ENCODE measurements at places on chromosomes 13 and 19. TPM values are rescaled to one million over a fixed set of nuclear protein-coding genes. Genes with fewer than 3 reads are reported as not detected.

The ZNF682 gene
- 1.3 TPM for total RNA-seq

The GPR18 gene
- total RNA-seq = not detected

The CACNG7 gene
- total RNA-seq = not detected

The PDX1 gene
- 14.1 TPM for total RNA-seq

The AP1M2 gene
- 32.2 TPM for total RNA-seq

The KLF1 gene
- total RNA-seq = 0.12 TPM

The ERICH6B gene
- total RNA-seq = not detected

The SCGB2B2 gene
- total RNA-seq = 0.97 TPM

The ZNF723 gene
- total RNA-seq = not detected

DNA sequence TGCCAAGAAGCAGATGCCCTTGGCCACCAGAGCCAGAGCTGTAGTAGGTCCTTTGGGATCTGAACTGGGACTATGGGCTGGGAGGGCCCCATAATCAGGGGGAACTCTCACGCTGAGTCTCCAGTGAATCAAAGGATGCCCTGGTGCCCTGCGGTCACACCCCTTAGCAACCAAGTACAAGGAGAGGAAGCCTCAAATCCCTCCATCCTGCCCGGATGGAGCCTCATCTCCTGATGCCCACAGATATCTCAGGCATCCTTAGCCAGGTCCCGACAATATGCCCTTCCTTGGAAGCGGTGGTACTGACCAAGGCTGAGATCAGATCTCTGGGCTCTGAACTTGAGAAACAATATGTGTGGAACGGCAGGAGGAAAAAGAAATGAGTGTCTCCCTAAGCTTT is 1.7 kb downstream of the PLEKHA4 start:
- no peaks in the 10 kb centered on the region for H3K4me1 ChIP-seq
- H3K27ac ChIP-seq = no peak overlapping the region

DNA sequence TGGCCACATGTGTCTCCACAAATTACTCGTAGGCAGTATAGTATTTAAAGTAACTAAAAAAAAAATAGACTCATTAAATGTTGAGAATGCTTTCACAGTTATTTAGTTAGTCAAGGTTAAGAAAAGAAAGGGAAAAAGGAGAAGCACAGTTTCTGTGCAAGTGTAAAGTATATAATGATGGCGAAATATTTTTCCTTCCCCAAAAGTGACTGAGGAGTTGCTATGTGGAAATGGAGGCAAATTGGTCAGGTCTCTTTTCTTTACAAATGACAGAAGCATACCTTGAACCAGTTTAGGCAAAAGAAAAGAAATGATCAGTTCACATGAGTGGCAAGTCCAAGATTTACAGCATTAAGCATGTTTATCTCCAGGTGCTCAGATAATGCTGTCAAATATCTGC is 18.0 kb downstream of the CSNK1A1L start:
- no peaks in the 10 kb centered on the region for H3K4me1 ChIP-seq
- H3K27me3 ChIP-seq = no peaks in the 10 kb centered on the region
- H3K36me3 ChIP-seq = no peaks in the 10 kb centered on the region
- H3K4me3 ChIP-seq = no peak overlapping the region

DNA sequence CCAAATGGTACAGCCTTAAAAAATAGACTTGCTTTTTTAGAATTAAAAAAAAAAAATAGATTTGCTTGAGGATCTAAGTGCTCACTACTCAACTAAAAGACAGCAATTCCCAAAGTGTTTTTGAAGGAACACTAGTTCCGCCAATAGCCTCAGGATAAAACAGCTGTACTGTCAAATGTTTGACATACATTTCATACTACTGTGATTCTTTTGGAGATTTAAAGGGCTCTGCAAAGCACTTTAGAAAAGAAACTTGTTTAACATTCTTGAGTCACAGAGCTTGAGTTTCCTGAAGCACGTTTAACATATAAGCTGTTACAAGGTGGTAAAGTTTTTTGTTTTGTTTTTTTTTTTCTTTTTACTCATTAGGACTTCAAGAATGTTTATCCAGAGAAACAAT is 23.1 kb upstream of the KLF5 start:
- H3K4me1 ChIP-seq = peaks cover 14% of the 10 kb centered on the region
- no peak overlapping the region for H3K27ac ChIP-seq
- DNase-seq = no peak
- no peaks in the 10 kb centered on the region for H3K27me3 ChIP-seq
- no peak overlapping the region for H3K4me3 ChIP-seq

DNA sequence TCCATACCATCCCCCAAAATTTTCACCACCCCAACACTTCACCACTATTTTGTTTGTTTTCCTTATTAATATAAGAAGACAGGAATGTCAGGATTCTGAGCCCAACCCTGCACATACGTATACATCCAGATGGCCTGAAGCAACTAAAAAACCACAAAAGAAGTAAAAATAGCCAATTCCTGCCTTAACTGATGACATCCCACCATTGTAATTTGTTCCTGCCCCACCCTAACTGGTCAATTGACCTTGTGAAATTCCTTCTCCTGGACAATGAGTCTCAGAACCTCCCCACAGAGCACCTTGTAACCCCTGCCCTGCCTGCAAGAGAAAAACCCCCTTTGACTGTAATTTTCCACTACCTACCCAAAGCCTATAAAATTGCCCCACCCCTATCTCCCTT is 132.5 kb downstream of the ZNF675 start:
- H3K36me3 ChIP-seq = no peaks in the 10 kb centered on the region
- no peaks in the 10 kb centered on the region for H3K27me3 ChIP-seq
- H3K27ac ChIP-seq = no peak overlapping the region
- no peak overlapping the region for H3K4me3 ChIP-seq

DNA sequence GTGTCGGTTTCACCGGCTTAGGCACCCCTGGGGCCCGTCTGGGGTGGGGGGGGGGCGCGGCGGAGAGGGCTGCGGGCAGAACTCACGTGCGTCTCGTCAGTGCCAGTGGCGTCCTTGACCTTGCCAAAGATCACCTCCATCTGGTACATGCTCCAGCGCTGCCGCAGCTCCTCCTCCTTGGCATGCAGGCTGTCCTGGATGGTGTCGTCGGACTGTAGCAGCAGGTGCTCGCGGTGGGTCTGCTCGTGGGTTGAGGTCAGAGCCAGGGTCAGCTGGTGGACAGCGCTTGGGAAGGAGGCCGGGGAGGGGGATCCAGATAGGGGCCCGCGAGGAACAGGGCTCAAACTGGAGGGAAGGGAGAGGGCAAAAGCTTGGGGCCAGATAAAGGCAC is 4.7 kb upstream of the RGL3 start:
- no peak for DNase-seq
- H3K4me1 ChIP-seq = no peaks in the 10 kb centered on the region
- no peak overlapping the region for H3K4me3 ChIP-seq
- H3K27me3 ChIP-seq = no peaks in the 10 kb centered on the region
- H3K36me3 ChIP-seq = no peaks in the 10 kb centered on the region

- no peak for DNase-seq
- H3K27ac ChIP-seq = no peak overlapping the region
- no peaks in the 10 kb centered on the region for H3K27me3 ChIP-seq
- no peaks in the 10 kb centered on the region for H3K36me3 ChIP-seq
- H3K4me3 ChIP-seq = no peak overlapping the region
- no peaks in the 10 kb centered on the region for H3K4me1 ChIP-seq
These were observed 79.3 kb upstream of the GPC6 start for GRCh38 chr13:93147298-93147645.

DNA sequence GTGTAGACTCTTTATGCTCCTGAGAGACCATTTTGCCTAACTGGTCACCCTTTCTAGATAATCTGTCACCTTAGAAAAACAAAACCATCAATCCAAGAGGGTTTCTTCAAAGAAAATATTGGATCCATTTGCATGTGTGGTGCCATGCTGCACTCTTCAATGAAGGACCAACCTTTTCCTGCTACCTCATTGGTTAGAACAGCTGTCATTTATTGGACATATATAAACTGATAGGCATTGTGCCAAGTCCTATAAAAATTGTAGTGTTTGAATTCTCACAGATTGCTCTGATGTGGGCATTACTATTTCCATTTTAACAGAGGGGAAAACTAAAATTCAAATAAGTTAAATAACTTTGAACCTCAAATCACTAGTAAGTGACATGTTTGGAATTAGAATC is 333.2 kb downstream of the MYO16 start:
- no peaks in the 10 kb centered on the region for H3K27me3 ChIP-seq
- H3K36me3 ChIP-seq = no peaks in the 10 kb centered on the region
- no peaks in the 10 kb centered on the region for H3K4me1 ChIP-seq

GRCh38 chr13:65470781-65471180 is 1759.4 kb downstream of the PCDH9 start:
- no peak for DNase-seq
- H3K36me3 ChIP-seq = no peaks in the 10 kb centered on the region
- no peak overlapping the region for H3K27ac ChIP-seq
- H3K4me1 ChIP-seq = no peaks in the 10 kb centered on the region
- no peak overlapping the region for H3K4me3 ChIP-seq
- H3K27me3 ChIP-seq = no peaks in the 10 kb centered on the region

DNA sequence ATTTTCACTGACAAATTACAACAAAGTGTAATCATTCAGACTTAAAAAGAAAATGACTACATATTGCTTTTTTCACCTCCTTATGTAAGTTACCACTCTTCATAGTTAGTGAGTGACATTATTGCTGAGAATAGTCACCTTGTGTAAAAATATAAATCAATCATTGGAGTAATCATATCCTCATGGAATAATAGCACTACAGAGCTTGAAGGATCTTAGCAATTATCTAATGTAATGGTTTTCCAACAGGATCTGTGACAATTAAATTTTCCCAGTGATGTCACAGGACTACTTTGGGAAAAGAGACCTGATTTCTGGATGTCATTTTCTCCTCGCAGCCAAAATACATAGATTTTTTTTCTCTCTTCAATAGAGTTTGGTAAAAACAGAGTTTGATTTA is 833.0 kb upstream of the PCDH9 start:
- no peaks in the 10 kb centered on the region for H3K4me1 ChIP-seq
- H3K27ac ChIP-seq = no peak overlapping the region

DNA sequence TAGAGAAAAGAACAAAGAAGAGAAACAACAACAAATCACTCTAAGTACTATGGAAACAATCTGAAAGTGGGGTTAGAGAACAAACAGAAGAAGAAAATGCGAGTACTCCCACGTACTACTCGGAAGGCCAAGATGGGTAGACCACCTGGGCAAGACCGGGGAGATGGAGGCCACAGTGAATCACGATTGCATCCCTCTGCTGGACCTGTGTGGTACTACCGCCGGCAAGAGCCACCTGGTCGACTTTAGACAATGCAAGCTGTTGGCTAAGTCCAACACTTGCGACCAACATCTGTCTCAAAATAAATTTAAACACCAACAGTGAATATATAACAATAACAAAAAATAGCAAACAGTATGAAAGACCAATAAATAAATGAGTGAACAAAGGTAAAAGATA is 45.5 kb upstream of the ZNF91 start:
- H3K4me3 ChIP-seq = no peak overlapping the region
- no peak for DNase-seq
- no peaks in the 10 kb centered on the region for H3K27me3 ChIP-seq

DNA sequence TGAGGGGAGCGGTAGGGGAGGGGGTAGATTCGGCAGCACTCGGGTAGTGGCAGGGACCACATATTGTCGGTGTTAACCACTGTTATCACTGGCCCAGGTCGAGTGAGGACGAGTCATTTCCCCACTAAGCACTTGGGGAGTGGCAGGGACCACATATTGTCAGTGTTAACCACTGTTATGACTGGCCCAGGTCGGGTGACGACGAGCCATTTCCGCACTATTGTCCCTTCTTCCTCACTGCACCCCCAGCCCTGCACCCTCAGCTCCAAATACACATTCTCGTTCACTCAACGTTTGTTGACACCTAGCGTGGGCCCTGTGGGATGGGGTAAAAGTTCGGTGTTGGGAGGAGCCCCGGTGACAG is 467 bp upstream of the CLN5 start:
- no peaks in the 10 kb centered on the region for H3K36me3 ChIP-seq
- H3K27me3 ChIP-seq = no peaks in the 10 kb centered on the region
- H3K4me3 ChIP-seq = peak overlapping the region; percentile 58
- H3K4me1 ChIP-seq = no peaks in the 10 kb centered on the region
- no peak for DNase-seq

DNA sequence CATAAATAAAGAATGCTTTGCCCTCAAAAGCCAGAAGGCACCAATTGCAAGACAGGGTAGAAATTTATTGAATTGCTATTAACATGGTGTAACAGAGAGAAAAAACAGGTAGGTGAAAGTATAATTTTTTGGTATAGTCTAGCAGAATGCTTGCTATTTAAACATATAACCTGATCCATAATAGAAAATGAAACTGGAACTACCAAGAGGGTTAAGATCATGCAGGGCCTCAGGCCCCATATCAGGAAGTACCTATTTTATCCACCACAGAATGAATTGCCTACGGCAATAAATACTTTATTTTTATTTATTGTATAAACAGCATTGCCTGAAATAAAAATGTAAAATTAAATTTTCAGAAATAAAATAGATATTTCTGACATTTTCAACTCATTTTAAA is 159.5 kb downstream of the PRR20E start:
- no peaks in the 10 kb centered on the region for H3K4me1 ChIP-seq
- H3K27ac ChIP-seq = no peak overlapping the region
- no peaks in the 10 kb centered on the region for H3K36me3 ChIP-seq
- H3K27me3 ChIP-seq = no peaks in the 10 kb centered on the region
- DNase-seq = no peak
- H3K4me3 ChIP-seq = no peak overlapping the region
